ENCODE measurements at places on chromosomes 3 and 15. TPM values are rescaled to one million over a fixed set of nuclear protein-coding genes. Genes with fewer than 3 reads are reported as not detected.

DNA sequence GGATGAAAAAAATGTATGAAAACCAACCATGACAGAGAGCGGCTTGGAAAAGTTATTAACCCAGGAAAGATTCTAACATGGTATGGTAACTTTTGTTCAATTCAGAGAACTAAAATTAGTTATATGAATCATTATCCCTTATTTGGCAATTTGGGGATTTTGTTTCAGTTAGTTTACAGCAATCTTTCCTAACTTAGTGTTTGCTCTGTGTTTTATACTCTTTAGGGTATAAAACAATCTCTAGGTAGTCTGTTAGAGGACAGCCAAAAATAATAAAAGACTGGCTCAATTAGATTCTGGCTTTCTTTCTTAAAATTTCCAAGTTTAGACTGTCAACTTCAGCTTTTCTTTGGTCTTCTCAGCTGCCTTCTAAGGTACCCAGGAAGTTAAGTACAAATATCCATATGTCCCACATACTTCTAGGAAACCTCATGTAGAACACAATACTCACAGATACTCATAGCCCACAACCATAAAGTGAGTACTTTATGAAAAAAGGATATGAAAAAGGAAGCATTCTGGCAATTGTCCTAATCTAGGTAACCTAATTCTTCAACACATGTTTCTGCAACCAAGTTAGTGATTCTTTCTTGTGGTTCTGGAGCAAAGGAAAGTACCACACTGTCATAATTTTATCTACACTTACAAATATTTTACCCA is 849.3 kb downstream of the ROBO1 start:
- DNase-seq, result no peak

GRCh38 chr3:155890671-155891190 is 20.3 kb downstream of the GMPS start:
- DNase-seq, result peak; percentile 68

DNA sequence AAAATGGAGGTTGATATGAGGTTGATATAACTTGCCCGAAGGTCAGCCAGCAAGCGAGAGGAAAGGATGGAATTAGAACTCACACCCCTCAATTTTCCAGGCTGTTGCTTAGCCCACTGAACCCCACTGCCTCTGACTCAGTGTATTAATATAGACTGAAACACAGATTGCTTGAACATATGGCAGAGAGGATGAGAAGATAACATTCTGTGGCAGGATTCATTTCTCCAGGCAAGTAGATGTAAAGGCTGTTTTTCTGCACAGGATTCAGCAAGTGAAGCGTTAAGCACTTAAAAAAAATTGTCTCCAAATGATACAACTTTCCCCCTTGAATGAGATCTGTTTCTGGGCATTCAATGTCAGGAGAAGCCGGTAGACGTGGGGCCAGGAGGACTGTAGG is 335.2 kb downstream of the GAP43 start:
- DNase-seq, result no peak

Gene FES
- total RNA-seq, result 110 TPM

DNA sequence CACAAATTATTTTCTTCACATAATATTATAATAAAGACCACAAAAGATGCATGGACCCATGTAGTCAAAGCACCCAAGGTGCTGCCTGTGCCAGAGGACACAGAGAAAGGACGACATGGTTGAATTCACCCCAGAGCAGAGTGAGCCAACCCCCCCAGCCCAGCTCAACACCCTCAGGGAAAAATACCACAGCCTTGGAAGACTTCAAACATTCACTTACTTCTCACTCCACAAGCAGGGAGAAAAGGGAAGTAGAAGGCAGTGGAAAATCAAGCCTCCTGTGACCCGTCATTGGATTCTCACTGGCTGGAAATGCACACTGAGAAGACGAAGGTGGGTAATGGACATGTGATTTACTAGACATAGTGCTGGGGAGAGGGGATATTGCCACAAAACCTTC is 70.8 kb downstream of the TAFA4 start:
- DNase-seq, result no peak

DNA sequence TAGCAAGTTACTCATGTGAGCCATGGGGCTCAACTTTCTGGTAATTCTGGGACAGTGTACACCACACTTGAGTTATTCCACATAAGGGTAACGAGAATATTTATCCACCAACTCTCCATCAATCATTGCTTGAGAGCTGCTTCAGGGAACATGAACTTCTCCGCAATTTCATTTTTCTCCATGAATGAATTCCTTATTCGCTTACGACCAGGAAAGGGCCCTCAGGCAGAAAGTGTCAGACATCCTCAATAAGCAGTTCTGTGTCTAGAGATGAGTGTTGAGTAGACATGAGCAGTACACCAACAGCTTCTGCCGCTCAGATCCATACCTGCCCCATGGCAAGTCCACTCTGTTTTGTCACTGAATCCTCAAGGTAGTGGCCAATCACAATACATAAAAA is 24.8 kb upstream of the IQCF2 start:
- no peak for DNase-seq

DNA sequence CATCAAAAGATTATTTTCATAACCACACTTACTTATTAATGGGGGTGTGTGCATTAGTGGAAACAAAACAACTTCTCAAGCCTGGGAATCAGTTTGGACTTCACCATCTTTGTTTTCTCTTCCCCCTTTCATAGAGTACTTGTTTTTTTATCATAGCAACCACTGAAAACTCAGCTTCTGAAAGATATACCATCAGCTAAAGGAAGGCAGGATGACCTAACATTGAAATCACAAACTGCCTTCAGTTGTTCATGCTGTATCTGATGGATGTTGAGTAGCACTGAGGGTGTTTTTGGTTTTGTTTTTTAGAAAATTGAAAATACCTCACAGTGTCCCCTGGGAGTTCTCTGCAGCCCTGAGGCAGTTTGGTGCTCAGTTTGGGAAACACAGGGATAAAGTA is 46.5 kb downstream of the NEK10 start:
- no peak for DNase-seq

DNA sequence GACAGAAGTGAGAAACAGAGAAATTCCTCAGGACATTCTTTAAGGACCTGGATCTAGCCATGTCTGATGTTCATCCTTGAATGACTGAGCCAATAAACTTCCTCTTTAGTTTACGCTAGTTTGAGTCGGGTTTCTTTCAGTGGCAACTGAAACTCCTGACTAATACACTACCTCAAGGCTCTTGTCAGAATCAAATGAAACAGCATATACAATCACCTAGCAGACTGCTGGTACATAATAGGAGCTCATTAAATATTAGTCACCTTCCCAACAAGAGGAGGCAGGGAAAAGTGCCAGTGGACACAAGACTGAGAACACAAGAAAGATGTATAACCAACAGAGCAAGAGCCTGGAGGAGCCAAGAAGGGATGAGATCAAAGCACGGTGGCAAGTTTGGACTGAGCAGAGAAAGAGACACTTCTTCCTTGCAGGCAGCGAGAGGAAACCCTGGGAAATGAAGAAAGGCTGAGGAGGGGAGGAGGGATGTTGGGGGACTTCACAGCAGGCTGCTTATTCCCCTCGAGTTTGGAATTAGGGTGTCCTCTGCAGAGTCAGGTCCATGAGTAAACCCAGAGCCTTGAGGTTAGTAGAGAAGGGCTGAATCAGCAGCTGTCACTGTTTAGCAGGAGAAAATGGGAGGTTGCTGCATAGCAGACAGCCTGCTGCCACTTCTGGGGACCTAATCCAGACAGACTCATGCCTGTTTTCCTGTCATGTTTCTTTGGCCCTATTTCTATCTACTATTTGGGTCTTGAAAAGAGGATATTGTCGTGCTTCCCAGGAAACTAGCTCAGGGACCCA is 73.3 kb downstream of the MRPL46 start:
- DNase-seq, result no peak

Gene CADPS
- not detected for total RNA-seq

DNA sequence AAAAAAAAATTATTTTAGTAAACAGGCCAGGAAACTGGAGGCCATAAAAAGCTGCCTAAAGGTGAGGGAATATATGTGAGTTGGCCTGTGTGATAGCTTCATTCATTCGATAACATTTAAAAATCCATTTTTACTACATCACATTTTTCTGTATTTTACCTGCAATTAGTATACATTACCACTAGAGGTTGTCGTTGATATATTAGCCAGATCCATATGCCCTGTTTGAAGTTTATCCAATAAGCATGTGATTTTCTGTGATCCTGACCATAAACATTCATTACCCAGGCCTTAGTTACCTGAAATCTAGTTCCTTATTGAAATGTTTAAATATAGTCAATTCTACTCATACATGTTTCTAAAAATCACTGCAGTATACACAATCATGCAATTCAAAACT is 71.4 kb downstream of the ARNT2 start:
- no peak for DNase-seq

DNA sequence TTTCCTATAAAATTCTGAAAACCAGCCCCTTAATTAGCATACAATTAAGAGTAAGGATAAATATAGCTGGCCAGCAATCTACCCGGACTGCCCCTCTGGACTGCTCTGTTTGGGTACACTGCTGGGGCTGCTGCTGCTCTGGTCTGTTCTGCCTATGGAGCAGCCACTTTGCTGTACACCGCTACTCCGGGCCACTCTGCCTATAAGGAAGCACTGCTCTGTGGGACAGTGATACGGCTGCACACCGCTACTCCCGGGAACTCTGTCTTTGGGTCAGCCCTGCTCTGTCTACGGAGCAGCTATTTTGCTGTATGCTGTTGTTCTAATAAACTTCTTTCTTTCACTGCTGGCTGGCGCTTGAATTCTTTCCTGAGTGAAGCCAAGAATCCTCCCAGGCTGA is 316.5 kb upstream of the PLSCR5 start:
- no peak for DNase-seq

Gene SAXO2
- 0.17 TPM for total RNA-seq

DNA sequence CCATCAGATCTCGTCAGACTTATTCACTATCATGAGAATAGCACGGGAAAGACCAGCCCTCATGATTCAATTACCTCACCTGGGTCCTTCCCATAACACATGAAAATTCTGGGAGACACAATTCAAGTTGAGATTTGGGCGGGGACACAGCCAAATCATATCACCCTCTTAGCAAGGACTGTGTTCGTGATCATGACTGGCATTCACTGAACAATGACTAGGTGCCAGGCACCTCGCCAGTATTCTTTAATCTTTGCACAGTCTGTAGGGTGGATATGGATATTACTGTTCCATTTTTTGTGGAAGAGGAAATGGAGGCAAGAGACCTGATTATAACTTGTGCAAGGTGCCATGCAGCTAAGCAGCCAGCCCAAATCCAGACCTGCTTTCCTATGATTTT is 77.5 kb downstream of the IGF1R start:
- DNase-seq, result no peak

Gene SERINC4
- not detected for total RNA-seq

- no peak for DNase-seq
Measured at GRCh38 chr3:100067589-100067988, 46.7 kb downstream of the FILIP1L start.

GRCh38 chr3:15301761-15302160 is 30.6 kb downstream of the SH3BP5 start:
- no peak for DNase-seq

GRCh38 chr3:40417845-40418543 is 31.0 kb downstream of the ENTPD3 start:
- no peak for DNase-seq

GRCh38 chr3:112382543-112383160 is 49.7 kb downstream of the CD200 start:
- no peak for DNase-seq

DNA sequence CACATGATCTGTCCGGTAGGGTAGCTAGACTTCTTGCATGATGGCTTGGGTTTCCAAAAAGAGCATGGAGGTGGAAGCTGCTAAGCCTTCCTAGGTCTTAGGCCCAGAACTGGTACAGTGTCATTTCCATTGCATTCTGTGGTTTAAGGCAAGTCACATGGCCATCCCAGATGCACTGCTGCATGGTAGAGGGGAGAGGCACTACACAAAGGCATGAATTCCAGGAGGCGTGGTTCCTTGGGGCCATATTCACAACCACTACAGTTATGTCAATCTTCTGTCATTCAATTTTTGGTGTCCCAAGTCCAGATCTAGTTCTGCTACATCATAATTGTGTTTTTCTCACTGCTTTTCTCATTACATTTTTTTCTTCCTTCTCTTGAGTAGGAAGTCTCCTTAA is 122.2 kb upstream of the CHRM5 start:
- no peak for DNase-seq

DNA sequence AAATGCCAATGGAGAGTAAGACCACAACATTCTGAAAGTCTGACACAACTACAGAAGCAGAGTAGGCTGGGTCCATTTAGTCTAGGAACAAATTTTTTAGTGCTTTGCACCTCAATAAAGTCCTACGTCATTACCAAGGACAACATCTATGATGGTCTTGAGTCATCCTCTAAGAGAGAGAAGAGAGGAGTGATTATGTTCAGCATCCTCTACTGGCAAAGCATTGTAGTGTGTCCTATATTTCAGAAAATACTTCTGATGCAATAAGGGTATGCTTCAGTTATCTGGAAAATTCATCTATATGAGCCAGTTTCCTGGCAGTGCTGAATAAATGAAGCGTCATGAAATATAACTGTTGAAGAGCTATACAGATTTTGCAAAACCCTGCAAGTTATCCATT is 95.6 kb downstream of the P2RY1 start:
- no peak for DNase-seq

Gene DNAH12
- under 0.01 TPM for total RNA-seq

Gene ZNF860
- total RNA-seq, result 3.4 TPM

- DNase-seq, result no peak
Measured at GRCh38 chr3:89628856-89629670, 521.6 kb downstream of the EPHA3 start.

DNA sequence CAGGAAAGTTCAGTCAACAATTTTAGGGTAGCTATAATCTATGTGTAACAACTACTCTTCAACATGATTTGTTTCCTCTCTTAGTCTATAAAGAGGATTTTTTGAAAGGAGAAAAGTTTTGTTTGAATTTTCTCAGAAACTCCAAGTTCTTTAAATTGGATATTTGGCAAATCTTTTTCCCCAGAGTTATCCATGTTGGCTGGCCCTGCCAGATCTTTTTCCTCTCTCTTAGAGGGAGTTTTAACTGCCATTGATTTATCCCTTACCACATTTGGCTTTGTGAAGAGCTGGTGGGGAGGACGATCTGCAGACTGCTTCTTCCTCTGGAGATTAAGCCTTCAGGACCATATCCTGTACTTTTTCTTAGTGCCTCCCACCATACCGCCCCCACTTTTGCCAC is 64.9 kb upstream of the ROPN1 start:
- no peak for DNase-seq

DNA sequence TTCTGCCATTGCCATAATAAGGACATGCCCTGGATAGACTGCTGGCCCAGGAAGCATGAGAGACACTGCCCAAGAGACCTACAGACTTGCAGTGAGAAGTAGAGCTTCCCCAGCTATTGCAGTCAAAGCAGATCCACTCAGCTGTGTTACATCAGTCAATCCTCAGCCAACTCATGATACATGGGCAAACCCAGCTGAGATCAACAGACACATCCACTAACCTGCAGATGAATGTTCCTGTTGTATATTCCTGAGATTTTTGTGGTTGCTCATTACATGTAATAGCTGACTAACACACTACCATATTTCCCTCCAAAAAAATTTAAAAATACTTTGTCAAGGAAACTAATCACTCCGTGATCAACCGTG is 68.6 kb downstream of the DCLK3 start:
- no peak for DNase-seq

GRCh38 chr15:101483462-101483861 is 6.0 kb downstream of the PCSK6 start:
- no peak for DNase-seq
